ENCODE measurements at places on chromosomes 2 and 18. TPM values are rescaled to one million over a fixed set of nuclear protein-coding genes. Genes with fewer than 3 reads are reported as not detected.

The IGFBP5 gene
- total RNA-seq, result 341 TPM

DNA sequence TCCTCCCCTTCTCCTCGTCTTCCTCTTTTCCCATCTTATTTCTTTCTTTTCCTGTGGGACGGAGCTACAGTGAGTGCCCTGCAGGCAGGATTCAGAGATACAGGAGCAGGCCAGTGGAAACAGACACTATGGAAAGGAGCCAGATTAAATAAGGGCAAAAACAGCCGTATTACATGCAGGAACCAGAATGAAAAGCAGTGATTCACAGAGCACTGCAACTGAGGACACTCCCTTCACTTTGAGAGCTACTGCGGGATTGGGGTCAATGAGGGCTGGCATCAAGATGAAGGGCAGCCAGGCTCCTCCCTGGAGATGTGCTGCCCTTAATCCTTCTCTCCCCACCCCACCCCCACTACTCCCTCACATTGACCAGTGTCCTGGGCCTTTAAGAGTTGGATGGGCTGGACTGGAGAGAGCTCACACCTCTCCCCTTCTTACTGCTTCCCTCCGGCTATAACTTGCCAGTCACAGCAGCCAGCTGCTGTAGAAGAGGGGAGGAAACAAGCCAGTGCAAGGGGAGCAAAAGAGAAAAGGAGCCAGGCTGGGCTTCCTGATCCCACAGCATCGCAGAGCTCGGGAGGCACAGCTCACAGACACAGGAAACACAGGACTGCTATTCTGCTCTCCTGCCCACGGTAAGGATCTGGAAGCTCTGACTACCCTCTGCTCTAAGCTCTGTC, at the start of gene PLCD4:
PLCD4 (plus strand) TSS at position 464 of the 680 bp plus-strand sequence. CDS start 7,841 bp downstream, outside the sequence.
- peak within 1 kb of the TSS; percentile 75 for H3K27ac ChIP-seq
- H3K4me1 ChIP-seq, result peaks cover 51% of the 10 kb centered on the region
- H3K4me3 ChIP-seq, result peak within 1 kb of the TSS; percentile 70
- no peaks in the 10 kb centered on the region for H3K27me3 ChIP-seq
- DNase-seq, result peak; percentile 38
- peaks cover 8% of the 10 kb centered on the region for H3K36me3 ChIP-seq

DNA sequence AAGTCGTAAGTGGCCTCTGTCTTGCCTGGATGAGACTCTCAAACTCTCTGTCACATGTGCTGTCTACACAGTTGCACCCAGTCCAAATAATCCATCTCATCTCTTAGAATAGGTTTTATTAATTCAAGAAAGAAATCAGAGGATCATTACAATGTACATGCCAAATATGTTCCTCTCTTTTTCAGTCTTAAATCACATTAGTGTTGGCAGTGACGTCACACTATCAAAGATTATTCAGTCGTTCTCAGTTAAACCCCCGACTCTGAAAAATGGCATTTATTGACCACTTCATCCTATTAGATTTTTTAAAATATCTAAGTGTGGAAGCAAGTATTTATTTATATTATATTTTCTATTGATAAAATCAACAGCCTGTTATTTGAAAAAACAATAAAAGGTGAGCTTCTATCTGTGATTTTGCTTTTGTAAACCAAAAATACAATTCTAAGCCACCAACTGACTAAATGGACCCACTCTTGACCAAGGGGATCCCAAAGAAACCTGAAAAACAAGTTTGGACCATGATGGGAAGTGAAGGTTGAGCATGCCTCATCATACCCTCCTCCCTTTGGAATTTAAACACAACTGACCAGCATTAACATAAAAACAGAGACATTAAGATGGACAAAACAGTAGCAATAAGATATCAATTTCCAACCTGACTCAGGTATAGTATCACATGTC, 1894.4 kb upstream of the LRRTM1 start:
- H3K27ac ChIP-seq, result no peak overlapping the region
- H3K4me3 ChIP-seq, result no peak overlapping the region
- H3K27me3 ChIP-seq, result no peaks in the 10 kb centered on the region
- DNase-seq, result no peak

The DYNC2LI1 gene
- 3.4 TPM for total RNA-seq

GRCh38 chr2:176892676-176893226, 319.8 kb upstream of the HNRNPA3 start:
- DNase-seq, result no peak
- H3K4me3 ChIP-seq, result no peak overlapping the region
- no peak overlapping the region for H3K27ac ChIP-seq

The MTERF4 gene
- total RNA-seq, result 33.1 TPM

The ITGB6 gene
- 4.6 TPM for total RNA-seq

GRCh38 chr2:154924531-154924930, 226.0 kb downstream of the KCNJ3 start:
- no peaks in the 10 kb centered on the region for H3K27me3 ChIP-seq
- no peak overlapping the region for H3K27ac ChIP-seq
- H3K36me3 ChIP-seq, result no peaks in the 10 kb centered on the region

DNA sequence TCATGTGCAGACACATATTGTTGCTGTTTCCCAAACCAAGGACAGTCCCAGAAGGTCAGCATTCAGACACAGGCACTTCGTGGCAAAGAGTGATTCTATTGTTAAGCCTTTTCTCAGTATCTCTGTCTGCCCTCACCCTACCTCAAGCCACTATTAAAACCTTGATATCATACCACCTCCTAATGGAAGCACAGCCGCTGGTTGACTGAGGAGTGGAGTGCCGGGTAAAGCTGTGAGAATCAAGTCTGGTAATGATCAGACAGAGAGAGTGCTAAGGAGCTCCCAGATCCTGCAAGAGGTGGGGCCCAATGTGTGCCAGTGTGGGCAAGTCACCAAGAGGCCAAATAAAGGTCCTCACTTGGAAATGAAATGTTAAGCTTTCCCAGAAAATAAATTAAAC, 819.5 kb downstream of the BCL11A start:
- H3K27ac ChIP-seq, result no peak overlapping the region
- DNase-seq, result no peak
- H3K27me3 ChIP-seq, result no peaks in the 10 kb centered on the region
- no peaks in the 10 kb centered on the region for H3K4me1 ChIP-seq

- peak overlapping the region; percentile 30 for H3K4me3 ChIP-seq
- H3K27ac ChIP-seq, result peak overlapping the region; percentile 89
- H3K36me3 ChIP-seq, result no peaks in the 10 kb centered on the region
- H3K27me3 ChIP-seq, result no peaks in the 10 kb centered on the region
- peak; percentile 52 for DNase-seq
Observed at GRCh38 chr2:226661789-226662545, 137.7 kb downstream of the IRS1 start.

The GALNT13 gene
- not detected for total RNA-seq

GRCh38 chr2:231189571-231190495, 8.6 kb upstream of the ARMC9 start:
- H3K36me3 ChIP-seq, result no peaks in the 10 kb centered on the region
- H3K27ac ChIP-seq, result peak overlapping the region; percentile 85
- DNase-seq, result peak; percentile 76

- H3K27me3 ChIP-seq, result peaks cover 1% of the 10 kb centered on the region
- H3K36me3 ChIP-seq, result no peaks in the 10 kb centered on the region
- no peak overlapping the region for H3K27ac ChIP-seq
- no peak overlapping the region for H3K4me3 ChIP-seq
- no peak for DNase-seq
- no peaks in the 10 kb centered on the region for H3K4me1 ChIP-seq
Observed at GRCh38 chr2:157420771-157421323, 23.0 kb downstream of the CYTIP start.

DNA sequence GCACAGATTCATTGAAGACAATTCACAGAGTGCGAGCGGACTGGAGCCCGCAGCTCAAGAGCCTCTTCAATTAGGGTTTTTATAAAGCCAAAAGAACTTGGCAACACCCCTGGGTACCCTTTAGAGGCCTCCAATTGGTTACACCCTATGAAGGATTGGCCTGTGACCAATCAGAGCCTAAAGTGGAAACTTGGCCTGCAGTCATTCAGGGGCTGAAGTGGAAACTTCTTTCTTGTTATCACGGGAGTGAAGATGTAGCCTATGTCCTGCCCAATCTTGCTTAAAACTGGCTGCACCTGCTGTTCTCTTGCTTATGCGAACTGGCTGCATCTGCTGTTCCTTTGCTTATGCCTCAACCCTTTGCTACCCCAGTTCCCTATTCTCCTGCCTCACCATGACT, 1.8 kb upstream of the HJURP start:
- H3K27me3 ChIP-seq, result peaks cover 5% of the 10 kb centered on the region
- no peak overlapping the region for H3K27ac ChIP-seq
- no peak overlapping the region for H3K4me3 ChIP-seq
- peaks cover 4% of the 10 kb centered on the region for H3K4me1 ChIP-seq

The STON1 gene
- 1.8 TPM for total RNA-seq

GRCh38 chr2:137693534-137693933, 270.7 kb upstream of the HNMT start:
- no peak overlapping the region for H3K4me3 ChIP-seq
- H3K27ac ChIP-seq, result no peak overlapping the region
- no peak for DNase-seq
- H3K36me3 ChIP-seq, result no peaks in the 10 kb centered on the region

DNA sequence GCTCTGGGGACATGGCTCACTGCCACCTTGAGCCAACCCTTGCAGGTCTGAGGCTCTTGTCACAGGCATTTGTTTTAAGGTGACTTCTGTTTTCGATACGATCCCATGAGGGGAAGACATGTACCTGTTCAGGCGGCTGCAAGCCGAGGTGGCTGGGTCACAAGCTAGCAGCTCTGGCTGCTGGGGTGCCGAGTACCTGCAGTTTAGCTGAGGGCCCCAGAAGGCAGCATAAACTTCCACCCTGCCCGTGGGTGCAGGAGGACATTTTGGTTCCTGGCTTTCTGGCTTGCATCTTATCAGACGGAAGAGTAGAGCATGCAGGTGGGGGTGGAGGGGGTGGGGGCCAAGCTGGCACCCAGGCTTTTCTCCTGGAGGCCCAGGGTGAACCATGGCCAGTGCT, 28.4 kb downstream of the COA5 start:
- H3K27me3 ChIP-seq, result no peaks in the 10 kb centered on the region
- no peak overlapping the region for H3K27ac ChIP-seq

GRCh38 chr2:126655500-126656430, at the start of gene GYPC:
TSS of gene GYPC (plus strand) at chr2:126656158. CDS start at chr2:126656264, 106 bp downstream.
- peaks cover 39% of the 10 kb centered on the region for H3K4me1 ChIP-seq
- H3K27me3 ChIP-seq, result no peaks in the 10 kb centered on the region
- H3K4me3 ChIP-seq, result peak within 1 kb of the TSS; percentile 85
- H3K36me3 ChIP-seq, result no peaks in the 10 kb centered on the region

The ZCCHC2 gene
- 28.8 TPM for total RNA-seq

GRCh38 chr2:51812138-51812866, 780.4 kb upstream of the NRXN1 start:
- H3K4me3 ChIP-seq, result no peak overlapping the region
- H3K36me3 ChIP-seq, result no peaks in the 10 kb centered on the region
- no peaks in the 10 kb centered on the region for H3K27me3 ChIP-seq
- no peaks in the 10 kb centered on the region for H3K4me1 ChIP-seq
- H3K27ac ChIP-seq, result no peak overlapping the region

- no peak overlapping the region for H3K4me3 ChIP-seq
- DNase-seq, result no peak
- no peaks in the 10 kb centered on the region for H3K27me3 ChIP-seq
- no peak overlapping the region for H3K27ac ChIP-seq
Observed at GRCh38 chr2:8537562-8538155, 144.2 kb upstream of the ID2 start.

GRCh38 chr2:7953195-7953594, 728.7 kb upstream of the ID2 start:
- no peak overlapping the region for H3K4me3 ChIP-seq
- no peaks in the 10 kb centered on the region for H3K27me3 ChIP-seq
- H3K36me3 ChIP-seq, result no peaks in the 10 kb centered on the region
- H3K27ac ChIP-seq, result no peak overlapping the region
- no peaks in the 10 kb centered on the region for H3K4me1 ChIP-seq
- DNase-seq, result no peak

- H3K27ac ChIP-seq, result peak overlapping the region; percentile 63
- H3K4me1 ChIP-seq, result peaks cover 7% of the 10 kb centered on the region
- no peak for DNase-seq
Observed at GRCh38 chr2:70094978-70095719, 7.9 kb downstream of the PCBP1 start.

- no peaks in the 10 kb centered on the region for H3K27me3 ChIP-seq
- H3K36me3 ChIP-seq, result no peaks in the 10 kb centered on the region
- no peak for DNase-seq
- H3K4me3 ChIP-seq, result no peak overlapping the region
- H3K27ac ChIP-seq, result no peak overlapping the region
Observed at GRCh38 chr2:194946826-194947225, 710.2 kb upstream of the SLC39A10 start.

GRCh38 chr2:216497382-216498069, 1.1 kb upstream of the RPL37A start:
- no peak for DNase-seq
- peak overlapping the region; percentile 94 for H3K4me3 ChIP-seq
- peak overlapping the region; percentile 88 for H3K27ac ChIP-seq
- peaks cover 24% of the 10 kb centered on the region for H3K4me1 ChIP-seq
- H3K27me3 ChIP-seq, result no peaks in the 10 kb centered on the region

DNA sequence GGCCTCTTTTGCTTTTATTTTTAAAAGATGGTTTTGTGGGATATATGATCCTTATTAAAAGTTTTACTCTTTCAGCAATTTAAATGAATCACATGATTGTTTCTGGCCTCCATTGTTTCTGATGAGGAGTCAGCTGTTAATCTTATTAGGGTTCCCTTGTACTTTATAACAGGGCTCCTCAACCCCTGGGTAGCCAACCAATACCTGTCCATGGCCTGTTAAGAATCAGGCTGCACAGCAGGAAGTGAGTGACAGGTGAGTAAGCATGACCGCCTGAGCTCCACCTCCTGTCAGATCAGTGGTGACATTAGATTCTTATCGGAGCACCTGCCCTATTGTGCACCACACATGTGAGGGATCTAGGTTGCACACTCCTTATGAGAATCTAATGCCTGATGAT, 45.1 kb upstream of the FAM98A start:
- H3K27me3 ChIP-seq, result no peaks in the 10 kb centered on the region
- DNase-seq, result no peak
- no peak overlapping the region for H3K4me3 ChIP-seq
- H3K36me3 ChIP-seq, result no peaks in the 10 kb centered on the region

- H3K4me1 ChIP-seq, result peaks cover 63% of the 10 kb centered on the region
- peak overlapping the region; percentile 88 for H3K27ac ChIP-seq
- peak; percentile 62 for DNase-seq
- H3K36me3 ChIP-seq, result no peaks in the 10 kb centered on the region
Observed at GRCh38 chr2:43348908-43349661, 122.7 kb upstream of the ZFP36L2 start.
